Occipital lobe (tissue), 3 donors: ENCODE measurements at places on chromosomes 7 and 10.

GRCh38 chr10:3761021-3761686 is 23.9 kb downstream of the KLF6 start:
- DNase-seq: no peak

DNA sequence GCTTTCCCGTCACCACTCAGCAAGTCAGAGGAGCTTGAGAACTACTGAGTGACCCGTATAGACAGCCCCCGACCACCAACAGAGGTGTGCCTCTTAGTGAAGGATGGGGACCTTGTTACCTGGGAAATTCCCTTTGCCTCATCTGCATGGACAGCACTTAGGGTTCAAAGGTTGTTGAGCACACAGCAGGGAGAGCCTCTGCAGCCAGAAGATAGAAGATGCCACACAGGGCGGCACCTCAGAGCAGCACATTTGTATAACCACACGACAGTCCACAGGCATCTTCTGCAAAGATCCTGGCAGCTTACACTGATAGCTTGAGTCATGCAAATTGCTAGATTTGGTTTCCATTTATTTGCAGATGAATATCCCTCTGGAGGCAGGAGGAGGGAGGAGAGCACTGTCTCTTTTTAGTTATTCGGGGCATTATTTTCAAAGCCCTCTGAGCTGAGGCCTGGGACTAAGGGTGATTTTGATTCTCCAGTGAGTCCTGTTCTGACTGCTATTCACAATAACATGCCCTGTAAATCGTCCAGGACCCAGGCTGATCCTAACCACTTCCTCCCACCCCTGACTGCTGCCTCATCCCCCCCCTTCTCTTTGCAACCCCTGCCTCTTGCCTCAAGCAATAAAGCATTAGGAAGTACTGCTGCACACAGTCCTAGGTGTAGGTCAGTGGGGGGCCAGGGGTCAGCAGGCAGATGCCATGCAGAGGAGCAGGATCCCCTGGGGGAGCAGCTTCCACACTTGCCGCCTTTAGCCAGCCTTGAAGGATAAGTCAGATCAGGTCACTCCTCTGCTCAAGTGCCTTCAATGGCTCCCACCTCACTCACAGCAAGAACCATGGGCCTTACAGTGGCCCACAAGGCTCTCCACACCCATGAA is 24.6 kb upstream of the INMT start:
- DNase-seq: no peak

- no peak for DNase-seq
Observed at GRCh38 chr10:61821693-61822092, 79.8 kb upstream of the ARID5B start.

DNA sequence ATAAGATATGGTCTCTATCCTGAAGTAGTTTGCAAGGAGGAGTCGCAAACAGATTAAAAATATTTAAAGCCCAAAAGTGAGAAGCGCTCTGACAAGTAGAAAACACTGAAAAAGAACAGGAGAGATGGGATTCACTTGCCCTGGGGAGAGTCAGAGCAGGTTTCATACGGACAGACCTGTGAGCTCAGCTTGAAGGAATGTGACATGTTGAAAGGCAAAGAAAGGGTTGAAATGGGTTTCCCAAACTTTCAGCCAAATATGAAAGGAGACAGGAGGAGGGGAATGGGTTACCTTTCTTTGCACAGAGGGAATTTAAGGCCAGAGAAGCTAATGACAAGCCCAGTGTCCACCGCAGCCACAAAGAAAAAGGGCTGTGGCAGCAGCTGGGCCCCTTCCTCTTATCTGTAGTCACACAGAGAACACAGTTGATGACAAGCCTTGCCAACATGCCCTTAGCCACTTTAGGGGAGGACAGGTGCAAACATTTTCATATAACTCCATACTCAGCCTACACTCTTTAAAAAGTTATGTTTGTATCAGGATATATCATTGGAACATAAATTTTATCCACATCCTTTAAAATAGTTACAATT is 14.9 kb downstream of the HOXA1 start:
- DNase-seq: no peak

DNA sequence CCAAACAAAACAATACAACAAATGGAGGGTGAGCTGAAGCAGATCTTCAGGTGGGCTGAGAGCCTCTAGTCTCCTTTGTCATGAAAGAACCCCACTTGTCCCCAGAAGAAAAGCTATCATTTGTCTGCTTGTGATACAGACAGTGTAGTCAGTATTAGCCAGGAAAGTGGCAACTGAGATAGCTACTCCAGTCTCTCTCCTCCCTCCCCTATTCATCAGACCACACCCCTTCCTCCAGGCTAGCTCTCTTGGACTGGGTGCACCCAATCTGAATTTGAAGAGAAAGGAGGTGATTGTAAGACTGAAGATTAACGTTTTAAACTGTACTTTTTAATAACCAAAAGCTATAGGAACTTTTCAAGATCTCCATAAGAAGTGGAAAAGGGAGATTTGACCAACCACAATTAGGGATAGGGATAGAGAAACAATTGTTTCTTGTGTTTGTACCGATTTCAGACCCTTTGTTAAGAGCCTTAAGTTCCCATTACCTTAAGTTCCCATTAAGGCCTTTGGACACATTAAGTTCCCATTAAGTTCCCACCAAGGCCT is 14.1 kb downstream of the BMPR1A start:
- DNase-seq: no peak
